ENCODE measurements at places on chromosomes 1 and 21.

GRCh38 chr1:41655632-41656031 is 171.1 kb upstream of the EDN2 start:
- DNase-seq, result no peak

DNA sequence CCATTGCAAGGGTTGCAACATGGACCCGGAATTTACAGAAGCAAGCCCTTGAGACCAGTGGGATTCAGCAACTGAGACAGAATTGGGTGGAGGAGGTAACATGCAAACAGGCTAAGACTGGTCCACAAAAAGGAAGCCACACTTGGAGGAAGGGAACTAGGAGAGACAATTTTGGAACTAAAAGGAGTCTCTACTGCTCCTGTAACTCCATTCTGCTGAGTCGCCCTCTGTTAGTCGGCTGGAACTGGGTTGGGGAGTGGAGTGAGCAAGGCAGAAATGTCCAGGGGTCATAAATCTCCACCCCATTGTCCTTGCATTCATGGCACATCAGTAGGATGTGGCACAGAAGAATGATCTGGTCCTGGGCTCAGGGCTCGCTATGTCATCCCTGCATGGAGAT is 5.1 kb downstream of the LAMB3 start:
- no peak for DNase-seq

DNA sequence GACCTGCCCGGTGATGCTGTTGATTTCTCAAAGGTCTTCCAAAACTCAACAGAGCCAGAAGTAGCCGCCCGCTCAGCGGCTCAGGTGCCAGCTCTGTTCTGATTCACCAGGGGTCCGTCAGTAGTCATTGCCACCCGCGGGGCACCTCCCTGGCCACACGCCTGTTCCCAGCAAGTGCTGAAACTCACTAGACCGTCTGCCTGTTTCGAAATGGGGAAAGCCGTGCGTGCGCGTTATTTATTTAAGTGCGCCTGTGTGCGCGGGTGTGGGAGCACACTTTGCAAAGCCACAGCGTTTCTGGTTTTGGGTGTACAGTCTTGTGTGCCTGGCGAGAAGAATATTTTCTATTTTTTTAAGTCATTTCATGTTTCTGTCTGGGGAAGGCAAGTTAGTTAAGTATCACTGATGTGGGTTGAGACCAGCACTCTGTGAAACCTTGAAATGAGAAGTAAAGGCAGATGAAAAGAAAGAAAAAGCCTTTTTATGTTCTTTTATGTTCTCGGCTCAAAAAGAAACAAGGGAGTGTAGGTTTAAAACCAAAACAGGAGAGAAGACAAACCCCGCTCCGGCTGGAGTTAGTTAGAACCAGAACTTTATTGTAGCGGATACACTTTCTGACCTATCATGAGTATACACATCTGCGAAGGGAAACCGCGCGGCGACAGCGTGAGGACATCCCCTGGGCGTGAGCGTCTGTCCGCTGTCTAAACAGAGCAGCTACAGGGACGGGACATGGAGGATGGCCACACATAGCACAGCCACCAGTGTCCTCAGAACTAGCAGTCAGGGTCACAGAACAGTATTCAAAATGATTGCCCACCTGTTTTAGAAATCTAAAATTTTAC is 77.1 kb downstream of the PIK3CD start:
- DNase-seq, result no peak

- DNase-seq, result no peak
These were observed 8.1 kb upstream of the TADA1 start for GRCh38 chr1:166884040-166884642.

All from bone marrow (tissue), 2 donors.